DMS153 (cell line): ENCODE measurements at places on chromosomes 4 and X.

DNA sequence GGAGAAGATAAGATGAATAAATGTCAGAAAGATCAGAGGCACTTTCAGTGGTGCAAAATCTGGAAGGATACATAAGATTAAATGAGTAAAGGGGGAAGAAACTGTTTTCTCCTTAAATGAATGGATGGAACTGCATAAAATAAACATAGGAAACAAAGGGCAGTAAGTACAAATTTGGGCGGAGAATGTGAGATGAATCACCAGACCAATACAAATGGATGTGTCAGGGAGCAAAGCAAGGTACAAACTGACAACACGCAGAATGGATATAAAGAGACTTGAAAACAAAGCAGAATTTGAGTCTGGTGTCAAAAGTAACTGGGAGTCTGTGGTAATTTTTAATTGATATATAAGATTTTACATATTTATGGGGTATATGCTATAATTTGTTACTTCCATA lies 175.3 kb upstream of the PCDH18 start:
- no peak for DNase-seq

DNA sequence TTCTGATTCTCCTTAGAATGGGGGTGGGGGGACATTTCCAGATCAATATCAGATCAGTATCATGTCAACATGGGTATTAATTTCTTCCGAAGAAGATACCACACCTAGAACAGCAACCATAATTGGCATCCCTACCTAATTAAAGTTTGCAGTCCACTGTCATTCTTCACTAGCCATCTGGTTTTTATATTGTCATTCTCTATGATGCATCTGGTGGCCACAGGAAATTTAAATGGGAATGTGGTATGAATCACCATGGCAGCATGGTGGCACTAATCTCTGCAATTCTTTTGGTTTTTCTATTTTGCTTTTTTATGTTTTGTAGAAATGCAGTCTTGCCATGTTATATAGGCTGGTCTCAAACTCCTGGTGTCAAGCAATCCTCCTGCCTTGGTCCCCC lies 16.6 kb upstream of the UBE2D3 start:
- DNase-seq, result no peak

DNA sequence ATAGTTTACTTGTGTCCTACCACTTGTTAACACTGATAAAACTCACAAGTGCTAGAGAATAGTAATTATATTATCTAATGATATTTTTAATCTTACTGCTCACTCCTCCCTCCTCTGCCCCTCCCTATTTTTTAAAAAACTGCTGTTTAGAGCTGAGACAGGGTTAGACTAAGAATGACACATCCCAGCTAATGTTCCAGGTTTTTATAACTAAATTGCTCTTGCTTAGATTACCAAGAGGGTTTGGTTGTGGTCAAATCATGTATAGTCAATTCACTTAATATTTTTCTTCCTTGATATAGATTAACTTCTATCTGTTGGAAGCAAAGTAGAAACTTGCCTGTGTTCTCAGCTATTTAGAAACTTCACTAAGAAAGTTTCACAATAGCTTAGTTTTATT lies 60.2 kb downstream of the ATOH1 start:
- DNase-seq, result no peak

DNA sequence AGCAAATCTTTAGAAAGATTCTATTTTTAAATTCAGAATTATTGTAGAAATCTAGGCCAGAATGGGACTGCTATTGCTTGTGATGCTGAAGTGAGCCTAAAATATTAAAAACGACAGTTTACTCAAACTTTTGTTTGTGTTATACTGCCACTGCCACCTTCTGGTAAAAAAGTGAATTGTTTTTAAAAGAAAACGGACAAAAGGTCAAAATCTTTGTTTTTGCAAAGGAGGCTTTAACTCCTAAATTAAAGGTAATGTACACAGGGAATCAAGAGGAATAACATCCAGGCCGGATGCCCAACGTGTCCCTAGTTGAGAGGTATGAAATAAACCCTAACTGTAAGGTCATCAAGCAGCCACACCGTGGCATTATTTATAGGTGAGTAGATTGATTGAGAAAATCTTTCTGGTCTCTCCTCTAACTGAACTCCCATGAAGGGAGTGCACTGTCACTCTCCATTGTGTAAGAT lies 338.3 kb upstream of the GALNT7 start:
- no peak for DNase-seq

GRCh38 chr4:67874986-67875385 lies 8.8 kb downstream of the TMPRSS11D start:
- no peak for DNase-seq

GRCh38 chr4:76673362-76673761 lies 224.6 kb downstream of the SOWAHB start:
- no peak for DNase-seq

DNA sequence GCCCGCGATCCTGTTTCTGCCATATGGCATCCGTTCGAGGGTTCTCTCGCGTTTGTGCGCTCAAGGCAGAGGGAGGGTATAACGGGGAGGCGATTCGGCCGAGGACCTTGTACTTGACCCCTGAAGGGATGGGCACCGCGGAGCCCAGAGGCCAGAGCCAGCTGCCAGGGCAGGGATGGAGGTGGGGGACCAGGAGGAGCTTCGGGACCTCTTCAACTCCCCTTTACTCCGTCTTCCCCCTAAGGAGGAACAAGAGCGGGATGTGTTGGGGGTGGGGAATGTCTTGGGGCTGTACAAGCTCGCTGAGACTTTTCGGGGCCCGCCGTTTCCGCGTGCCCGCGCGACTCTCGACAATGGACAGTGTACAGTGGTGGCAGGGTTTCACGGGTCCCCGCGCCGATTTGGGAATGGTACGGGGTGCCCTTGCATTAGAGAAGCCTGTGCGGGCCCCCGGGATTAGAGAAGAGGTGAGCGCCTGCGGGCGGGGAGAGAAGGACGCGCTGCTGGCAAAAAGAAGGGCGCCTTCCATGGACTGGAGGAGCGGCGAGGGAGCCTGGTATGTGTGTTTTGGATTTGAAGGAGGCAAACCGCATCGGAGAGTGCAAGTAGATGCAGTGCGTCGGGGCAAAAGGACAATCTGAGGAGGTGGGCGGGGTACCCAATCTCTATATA lies 760 bp downstream of the UGT8 start:
- peak; percentile 3 for DNase-seq

- no peak for DNase-seq
Observed at GRCh38 chrX:84046403-84046984, 141.5 kb downstream of the RPS6KA6 start.

GRCh38 chrX:6325437-6325836 lies 96.8 kb upstream of the NLGN4X start:
- DNase-seq, result no peak

- no peak for DNase-seq
Observed at GRCh38 chr4:55103224-55103623, 22.2 kb downstream of the KDR start.

- no peak for DNase-seq
Observed at GRCh38 chr4:156558373-156559025, 413.1 kb downstream of the PDGFC start.

GRCh38 chr4:1208266-1208961 lies 36.0 kb upstream of the SPON2 start:
- DNase-seq, result no peak

GRCh38 chrX:118824173-118824730 lies 628 bp downstream of the ZCCHC12 start:
- no peak for DNase-seq

DNA sequence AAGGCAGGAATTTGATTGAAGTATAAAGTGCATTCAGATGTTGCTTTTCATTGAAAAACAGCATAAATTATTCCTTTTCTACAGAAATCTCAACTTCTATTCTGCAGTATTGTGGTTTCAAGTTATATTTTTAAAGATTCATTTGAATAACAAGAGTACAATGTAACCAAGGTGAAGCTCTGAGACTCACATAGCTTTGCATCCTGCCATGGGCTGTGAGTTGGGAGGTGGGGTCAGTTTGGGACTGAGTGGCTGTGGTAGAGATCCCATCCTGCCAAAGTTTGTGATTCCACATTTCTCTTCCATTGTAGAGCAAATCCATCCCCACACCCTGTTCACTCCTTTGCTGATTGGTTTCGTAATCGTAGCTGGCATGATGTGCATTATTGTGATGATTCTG lies 69.2 kb downstream of the KIT start:
- DNase-seq, result no peak

- DNase-seq, result no peak
Observed at GRCh38 chr4:98260047-98260578, 1.1 kb upstream of the RAP1GDS1 start.

DNA sequence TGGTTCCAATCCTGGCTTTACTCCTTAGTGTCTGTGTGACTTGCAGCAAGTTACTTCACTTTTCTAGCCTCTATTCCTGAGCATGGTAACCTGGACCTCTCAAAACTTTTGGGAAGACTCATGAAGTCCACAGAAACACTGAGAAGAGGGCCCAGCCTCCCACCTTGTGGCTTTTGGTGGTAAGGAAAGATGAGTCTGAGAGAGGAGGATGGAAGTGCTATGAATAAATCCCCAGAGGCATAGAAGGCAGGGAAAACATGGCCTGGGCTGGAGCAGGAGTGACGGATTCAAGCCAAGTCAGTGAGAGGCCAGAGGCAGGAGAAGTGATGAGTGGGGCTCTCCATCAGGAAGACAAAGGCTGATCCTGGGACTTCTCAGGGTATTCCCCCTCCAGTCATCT lies 10.9 kb upstream of the MAGEA4 start:
- DNase-seq, result no peak

DNA sequence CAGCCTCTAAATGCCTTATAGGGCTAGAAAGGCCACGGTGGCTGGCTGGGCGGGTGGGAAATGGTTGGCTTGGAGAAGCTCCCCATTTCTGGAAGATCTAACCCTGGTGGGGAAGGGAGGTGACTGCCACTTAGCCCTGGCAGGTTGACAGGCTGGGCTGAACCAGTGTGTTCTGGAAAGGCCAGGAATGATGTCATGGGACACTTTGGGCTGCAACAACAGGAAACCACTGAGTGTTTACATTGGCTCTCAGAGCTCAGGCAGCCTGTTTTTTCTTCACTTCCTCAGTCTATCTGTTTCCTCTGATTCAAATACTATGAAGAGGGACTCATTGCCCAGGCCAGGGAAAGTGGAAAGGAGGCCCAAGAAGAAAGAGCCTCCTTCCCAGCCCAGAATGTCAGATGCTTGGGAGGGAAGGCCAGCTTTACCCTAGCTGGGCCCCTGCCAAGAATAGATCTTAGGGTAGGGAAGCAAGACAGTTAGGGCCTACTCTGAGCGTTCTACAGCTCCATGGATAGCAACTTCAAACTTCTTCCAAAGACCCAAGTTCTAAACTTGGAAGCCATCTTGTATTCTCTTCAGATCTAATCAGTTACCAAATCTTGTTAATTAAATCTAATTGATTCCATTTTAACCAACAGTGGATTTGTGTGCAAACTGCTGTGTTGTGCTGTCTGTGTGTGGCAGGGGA lies 65.8 kb upstream of the MSN start:
- peak; percentile 89 for DNase-seq

GRCh38 chrX:112935029-112935428 lies 94.4 kb upstream of the AMOT start:
- no peak for DNase-seq

DNA sequence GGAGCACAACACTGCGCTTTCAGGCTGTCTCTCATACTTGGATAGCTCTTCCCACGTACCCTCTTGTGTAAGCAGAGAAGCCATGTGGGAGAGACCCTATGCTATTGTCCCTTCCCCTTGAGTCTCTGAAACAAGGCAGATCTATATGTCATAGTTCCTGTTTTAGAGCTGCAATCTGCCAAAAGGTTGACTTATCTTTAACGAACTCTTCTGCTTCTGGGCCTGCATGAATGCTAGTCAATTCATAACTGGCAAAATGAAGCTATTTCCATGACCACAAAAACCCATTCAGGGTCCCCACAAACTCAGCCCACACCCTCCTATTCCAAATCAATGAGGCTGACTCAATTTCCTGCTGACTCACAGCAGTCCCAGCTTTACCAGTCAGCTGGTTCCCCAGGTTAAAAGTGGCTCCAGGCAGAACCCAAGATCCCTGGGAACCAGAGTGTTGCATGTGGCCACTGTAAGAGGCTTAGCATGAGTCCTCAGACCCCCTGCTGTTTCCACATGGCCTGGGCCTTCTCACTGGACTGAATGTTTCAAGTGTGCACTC lies 25.3 kb upstream of the SOD3 start:
- no peak for DNase-seq

GRCh38 chr4:76061982-76062381 lies 12.5 kb upstream of the ART3 start:
- no peak for DNase-seq
